ENCODE measurements at places on chromosomes 2 and 18.
A peak's percentile ranks its signal among the peaks of the same experiment; 100 is the strongest.

- DNase-seq = no peak
These were observed 65.3 kb upstream of the EPB41L5 start for GRCh38 chr2:119947535-119947934.

DNA sequence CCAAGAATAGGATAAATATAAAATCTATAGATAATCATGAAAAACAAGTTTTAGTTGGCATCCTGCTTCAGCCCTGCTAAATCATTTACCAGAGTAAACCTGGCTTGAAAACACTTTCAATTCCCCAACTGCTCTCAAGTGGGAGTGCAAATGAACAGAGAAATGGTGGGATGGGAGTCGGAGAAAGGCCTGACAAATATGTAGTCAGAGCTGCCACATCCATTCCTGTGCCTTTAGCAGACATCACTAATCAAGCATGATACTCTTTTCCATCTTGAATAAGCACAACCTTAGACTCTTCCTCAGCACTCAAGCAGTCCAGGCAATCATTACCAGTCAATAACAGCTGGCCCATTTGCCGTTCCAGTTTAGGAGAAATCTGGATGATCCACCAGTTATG, 101.3 kb downstream of the ANKRD44 start:
- DNase-seq = no peak

GRCh38 chr18:36392979-36393287, 95.4 kb downstream of the FHOD3 start:
- no peak for DNase-seq

DNA sequence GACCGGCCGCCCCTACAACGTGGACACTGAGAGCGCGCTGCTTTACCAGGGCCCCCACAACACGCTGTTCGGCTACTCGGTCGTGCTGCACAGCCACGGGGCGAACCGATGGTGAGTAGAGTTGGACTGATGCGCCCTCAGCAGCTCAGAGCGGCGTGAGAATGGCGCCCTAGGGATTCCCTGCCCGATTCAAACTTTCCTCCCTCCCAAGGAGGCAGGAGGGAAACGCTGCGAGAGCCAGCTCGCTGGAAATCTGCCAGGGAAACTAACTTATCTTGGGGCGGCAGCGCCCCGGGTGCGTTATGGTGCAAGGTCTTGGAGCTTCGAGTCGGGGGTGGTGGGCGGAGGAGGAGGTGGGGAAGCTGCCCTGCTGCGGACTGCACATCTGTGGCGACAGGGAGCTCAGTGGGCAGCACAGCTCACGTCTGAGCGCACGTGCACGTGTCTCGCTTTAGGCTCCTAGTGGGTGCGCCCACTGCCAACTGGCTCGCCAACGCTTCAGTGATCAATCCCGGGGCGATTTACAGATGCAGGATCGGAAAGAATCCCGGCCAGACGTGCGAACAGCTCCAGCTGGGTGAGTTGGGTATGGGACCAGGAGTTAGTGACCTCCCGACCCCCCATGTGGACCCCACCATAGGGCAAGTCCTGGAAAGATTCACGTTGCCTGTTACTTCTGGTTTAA, 697 bp downstream of the ITGA4 start:
- DNase-seq = peak; percentile 41

- DNase-seq = no peak
These were observed 28.5 kb downstream of the INPP4A start for GRCh38 chr2:98472961-98473746.

GRCh38 chr2:223088866-223089265, 36.9 kb downstream of the KCNE4 start:
- DNase-seq = no peak

GRCh38 chr2:637406-637776, 39.8 kb downstream of the TMEM18 start:
- DNase-seq = no peak

Measured in effector memory CD8-positive, alpha-beta T cell (primary cell).